ENCODE measurements at places on chromosomes 6 and 20.

DNA sequence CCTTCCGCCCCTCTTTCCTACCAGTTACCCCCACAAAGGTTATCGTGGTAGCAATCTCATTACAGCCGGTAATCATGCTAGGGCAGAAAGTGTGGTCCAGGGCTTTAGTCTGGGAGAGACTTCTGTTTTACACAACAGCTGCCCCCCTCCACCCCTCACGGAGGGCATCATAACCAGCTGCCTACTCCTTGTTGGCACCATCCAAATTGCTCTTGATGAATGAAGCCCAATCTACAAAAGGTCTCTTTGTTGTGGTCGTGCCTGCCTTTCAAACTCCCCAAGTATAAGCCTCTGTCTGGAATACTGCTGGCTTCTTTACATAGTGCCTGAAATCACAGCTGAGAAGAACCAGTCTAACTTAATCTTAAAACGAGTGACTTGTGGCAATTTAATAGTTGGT lies 157.9 kb downstream of the INSM1 start:
- no peak for DNase-seq

GRCh38 chr6:118203545-118203944 lies 296.5 kb downstream of the SLC35F1 start:
- no peak for DNase-seq

GRCh38 chr6:97864366-97864765 lies 581.4 kb upstream of the MMS22L start:
- no peak for DNase-seq

DNA sequence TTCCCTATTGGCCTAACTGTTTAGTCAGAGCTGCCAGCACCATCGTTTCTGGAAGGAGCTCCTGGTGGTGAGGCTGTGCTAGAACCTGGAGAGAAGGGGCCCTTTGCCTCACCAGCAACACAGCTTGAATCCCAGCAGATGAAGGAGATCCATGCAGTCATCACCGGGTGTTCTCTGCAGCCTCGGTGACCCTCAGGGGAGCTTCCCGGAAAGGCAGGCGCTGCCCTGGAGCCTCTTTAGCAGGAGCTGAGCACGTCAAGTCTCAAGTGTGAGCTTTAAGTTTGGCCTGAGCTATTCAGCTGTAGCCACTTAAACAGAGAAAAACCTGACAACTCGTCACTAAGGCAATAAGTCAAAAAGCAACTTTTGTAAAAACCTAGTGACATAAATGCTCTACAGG lies 181.2 kb upstream of the FOXQ1 start:
- DNase-seq, result no peak

GRCh38 chr6:12289365-12289919 lies 719 bp upstream of the EDN1 start:
- peak; percentile 18 for DNase-seq

- DNase-seq, result no peak
Measured at GRCh38 chr6:17565399-17565798, 34.7 kb upstream of the FAM8A1 start.
